ENCODE measurements at places on chromosomes 11 and 22.

DNA sequence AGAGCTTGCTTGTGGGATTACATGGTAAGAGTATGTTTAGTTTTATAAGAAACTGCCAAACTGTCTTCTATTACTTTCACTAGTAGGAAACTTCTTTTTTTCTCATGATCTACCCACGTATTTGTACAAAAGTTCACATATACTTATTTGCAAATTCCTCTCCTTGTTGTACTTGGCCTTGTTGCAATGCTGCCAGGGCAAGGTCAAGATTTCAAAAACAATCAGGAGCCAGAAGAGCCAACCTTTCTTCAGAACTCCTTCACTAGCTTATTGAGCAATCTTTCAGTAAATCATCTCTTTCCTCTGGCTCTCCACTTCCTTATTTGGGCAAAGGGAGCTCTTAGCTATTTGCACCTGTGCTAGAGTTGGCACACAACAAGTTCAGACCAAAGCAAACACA lies 9.7 kb downstream of the SRSF8 start:
- peak; percentile 65 for DNase-seq

DNA sequence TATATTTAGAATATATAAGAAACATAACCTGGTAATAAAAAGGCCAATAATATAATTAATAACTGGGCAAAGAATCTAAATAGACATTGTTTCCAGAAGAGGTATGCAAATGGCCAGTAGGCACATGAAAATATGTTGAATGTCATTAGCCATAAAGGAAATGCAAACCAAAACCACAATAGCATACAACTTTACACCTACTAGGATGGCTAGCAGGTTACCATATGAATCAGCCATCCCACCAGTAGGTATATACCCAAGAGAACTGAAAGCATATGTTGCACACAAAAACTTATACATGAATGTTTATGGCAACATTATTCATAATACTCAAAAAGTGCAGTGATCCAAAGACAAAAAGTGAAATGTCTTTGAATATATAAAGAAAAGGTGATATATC lies 2.7 kb upstream of the OR2D2 start:
- no peak for DNase-seq

- no peak for DNase-seq
Measured at GRCh38 chr11:27625347-27625912, 74.8 kb downstream of the BDNF start.

- DNase-seq = no peak
Measured at GRCh38 chr22:47445716-47446290, 683.4 kb downstream of the TBC1D22A start.

DNA sequence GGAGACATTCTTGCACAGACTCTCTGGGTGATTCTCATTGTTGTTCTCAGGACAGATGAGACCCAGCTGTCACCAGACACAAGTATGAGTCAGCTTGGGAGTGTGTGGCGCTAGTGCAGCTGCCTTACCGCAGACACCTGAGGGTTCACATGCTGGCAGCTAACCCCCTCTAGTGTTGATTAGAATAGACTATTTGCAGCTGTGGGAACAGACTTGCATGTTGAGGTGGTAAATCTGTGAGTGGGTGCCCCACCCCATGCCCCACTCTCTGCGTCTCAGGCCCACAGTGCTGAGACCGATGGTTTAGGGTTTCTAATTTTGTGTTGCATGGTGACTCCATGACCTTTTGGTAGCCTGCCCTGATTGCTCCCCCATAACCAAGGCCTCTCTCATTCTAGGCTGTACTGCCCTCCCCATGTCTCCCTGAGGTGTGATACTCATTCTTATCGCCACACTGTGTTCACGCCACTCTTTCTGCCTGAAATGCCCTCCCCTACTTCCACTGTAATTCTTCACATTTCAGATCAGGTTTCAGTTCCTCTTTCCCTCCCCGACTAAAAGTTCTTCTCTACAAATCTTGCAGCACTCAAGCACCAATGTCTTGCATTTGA lies 73.7 kb upstream of the KIRREL3 start:
- DNase-seq = peak; percentile 9

GRCh38 chr22:21451545-21452520 lies 15.4 kb upstream of the TMEM191C start:
- no peak for DNase-seq

DNA sequence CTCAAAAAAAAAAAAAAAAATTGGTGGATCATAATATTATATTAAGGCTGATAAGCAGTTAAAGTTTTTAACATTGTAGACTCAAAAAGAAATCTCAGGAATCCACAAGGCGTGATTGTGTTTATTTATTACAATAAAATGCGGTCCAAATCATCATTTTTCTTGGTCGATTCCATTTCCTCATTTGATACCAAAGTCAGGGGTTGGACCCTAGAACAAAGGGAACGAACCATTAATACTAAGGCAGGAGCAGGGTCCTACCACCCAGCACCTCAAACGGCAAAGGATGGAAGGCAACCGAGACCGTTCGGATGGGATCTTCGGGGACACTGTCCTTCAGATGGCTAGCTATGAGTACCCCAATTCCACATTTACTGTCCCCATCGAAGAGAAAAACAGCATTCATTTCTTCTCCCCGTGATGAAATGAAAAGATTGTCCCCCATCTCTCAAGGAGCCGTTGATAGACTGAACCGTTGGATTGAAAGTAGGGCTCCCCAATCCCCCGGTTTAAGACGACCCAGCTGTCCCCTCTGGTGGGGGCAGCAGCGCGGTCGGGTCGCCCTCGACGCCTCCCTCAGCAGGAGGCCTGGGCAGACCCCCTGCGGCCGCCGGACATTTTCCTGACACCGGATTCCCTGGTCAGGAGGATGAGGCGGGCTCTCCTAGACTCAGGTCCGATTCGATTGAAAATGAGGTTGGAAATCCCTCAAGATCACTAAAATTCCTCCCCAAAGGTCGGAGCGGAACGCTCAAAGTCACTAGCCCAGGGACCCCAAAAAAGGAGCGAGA lies 607 bp downstream of the DMC1 start:
- DNase-seq = no peak

- no peak for DNase-seq
Measured at GRCh38 chr11:26944866-26945664, 48.8 kb upstream of the FIBIN start.

DNA sequence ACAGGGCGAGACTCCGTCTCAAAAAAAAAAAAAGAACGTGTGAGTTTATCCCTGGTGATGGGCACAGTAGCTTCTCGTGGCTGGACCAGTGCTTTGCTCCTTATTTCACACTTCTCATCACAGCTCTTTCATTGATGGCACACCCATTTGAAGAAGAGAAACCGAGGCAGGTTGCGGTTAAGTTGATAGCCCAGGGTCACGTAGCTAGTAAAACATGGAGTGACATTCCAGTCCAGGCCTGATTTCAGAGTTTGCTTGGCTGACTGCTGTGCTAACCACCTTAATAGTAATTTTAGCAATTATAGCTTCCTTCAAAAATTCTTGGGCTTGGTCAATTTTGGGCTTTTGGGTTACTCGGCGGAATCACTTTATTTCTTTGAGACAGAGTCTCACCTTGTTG lies 25.8 kb downstream of the AP2A2 start:
- no peak for DNase-seq

- no peak for DNase-seq
Measured at GRCh38 chr11:134405841-134406240, 6.2 kb downstream of the B3GAT1 start.

- peak; percentile 99 for DNase-seq
Measured at GRCh38 chr11:124538019-124538418, 5.4 kb downstream of the OR8B12 start.

- no peak for DNase-seq
Measured at GRCh38 chr11:35235936-35236666, 97.1 kb downstream of the CD44 start.

GRCh38 chr11:66048547-66049323 lies at the start of gene GAL3ST3:
TSS of gene GAL3ST3 (minus strand) at chr11:66049161. CDS start at chr11:66045415, 3,746 bp downstream.
- no peak for DNase-seq

DNA sequence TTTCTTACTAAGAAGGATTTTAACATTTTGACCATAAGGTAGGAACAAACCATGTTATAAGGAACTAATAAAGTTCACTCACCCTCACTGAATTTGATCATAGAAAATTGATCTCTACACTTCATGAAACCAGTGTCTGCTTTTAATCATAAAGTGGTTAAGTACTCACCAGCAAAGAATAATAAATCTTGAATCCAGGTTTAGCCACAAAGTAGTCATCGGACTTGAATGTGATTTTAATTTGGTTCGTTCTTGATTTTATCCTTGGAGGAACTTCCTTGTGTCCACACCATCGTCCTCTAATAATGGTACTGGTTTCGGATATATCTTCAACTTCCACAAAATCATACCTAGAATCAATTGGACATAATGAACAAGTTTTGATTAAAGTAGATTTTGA lies 40.5 kb upstream of the DDI1 start:
- no peak for DNase-seq

GRCh38 chr22:24823787-24824186 lies 17.8 kb downstream of the SGSM1 start:
- DNase-seq = no peak

GRCh38 chr11:35750981-35751663 lies 88.5 kb downstream of the TRIM44 start:
- DNase-seq = no peak

Data from brain microvascular endothelial cell (primary cell).